ENCODE measurements at places on chromosomes 1 and 21.

DNA sequence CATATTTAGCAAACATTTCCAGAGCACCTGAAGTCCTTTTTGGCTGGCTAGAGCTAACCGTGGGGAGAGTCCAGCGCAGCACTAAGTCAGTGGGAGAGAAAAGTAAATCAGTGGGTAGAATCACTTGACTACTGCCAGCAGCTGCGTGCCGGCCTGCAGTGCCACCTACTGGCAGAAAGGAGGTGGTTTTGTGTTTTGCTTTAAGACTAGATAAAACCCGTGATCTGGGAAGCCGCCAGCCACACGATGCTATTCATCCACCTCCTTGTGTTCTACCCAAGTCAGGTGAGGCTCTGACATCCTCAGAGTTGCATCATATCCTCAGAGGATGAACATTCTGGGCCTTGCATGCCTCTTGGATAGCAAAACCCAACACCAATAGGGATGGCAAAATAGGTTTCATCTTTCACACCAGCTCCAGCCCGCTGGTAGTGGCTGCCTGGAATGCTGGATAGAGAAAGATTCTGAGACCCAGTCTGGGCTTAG is 14.1 kb upstream of the HEYL start:
- DNase-seq, result peak; percentile 70

- DNase-seq, result peak; percentile 58
Measured at GRCh38 chr1:79353224-79353623, 346.7 kb upstream of the ADGRL4 start.

- DNase-seq, result no peak
Measured at GRCh38 chr1:26163684-26164035, 4.8 kb downstream of the FAM110D start.

GRCh38 chr1:184843732-184844495 is 89.3 kb upstream of the EDEM3 start:
- no peak for DNase-seq

- no peak for DNase-seq
Measured at GRCh38 chr1:19644681-19645410, 735 bp downstream of the NBL1 start.
